Metanephros (tissue), 2 donors: ENCODE measurements at places on chromosomes 7 and 10. TPM values are rescaled to one million over a fixed set of nuclear protein-coding genes. Genes with fewer than 3 reads are reported as not detected.

Gene RSU1
- total RNA-seq: 46.2 TPM

Gene AVPI1
- total RNA-seq: 9.9 TPM

Gene CPXM2
- total RNA-seq: 9.5 TPM

Gene TUBB8
- total RNA-seq: 0.12 TPM

Gene PRKAR1B
- 40.8 TPM for total RNA-seq
